ENCODE measurements at places on chromosomes 3 and 15.
A peak's percentile ranks its signal among the peaks of the same experiment; 100 is the strongest.

DNA sequence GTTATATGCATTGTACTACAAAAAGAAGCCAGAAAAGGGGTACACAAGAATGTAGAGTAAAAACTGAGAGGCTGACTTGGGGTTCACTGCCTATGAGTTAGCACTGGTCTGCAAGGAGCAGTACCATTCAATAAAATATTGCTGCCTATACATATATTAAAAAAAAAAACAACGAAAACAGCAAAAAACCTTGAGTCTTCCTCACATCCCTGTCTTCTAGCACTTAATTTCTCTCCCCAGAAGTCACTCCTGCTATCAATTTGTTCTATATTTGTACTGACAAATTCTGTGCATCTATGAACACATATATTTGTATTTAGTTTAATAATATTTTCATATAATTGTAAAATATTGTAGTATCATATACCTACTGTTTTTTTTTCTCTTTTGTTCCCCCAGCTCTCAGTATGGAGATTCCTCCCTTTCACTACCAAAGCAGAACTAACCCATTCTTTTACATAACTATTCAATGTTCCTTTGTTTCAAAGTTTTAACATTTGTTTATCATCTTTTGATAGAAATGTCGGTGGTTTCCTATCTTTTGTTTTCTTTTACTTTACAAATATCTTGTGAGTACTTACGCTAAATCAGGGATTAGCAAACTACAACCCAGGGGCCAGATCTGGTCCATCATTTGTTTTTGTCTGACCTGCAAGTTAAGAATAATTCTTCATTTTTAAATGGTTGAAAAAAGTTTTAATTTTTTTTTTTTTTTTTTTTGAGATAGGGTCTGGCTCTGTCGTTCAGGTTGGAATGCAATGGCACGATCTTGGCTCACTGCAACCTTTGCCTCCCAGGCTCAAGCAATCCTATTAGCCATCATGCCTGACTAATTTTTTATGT, 14.8 kb upstream of the FEM1B start:
- no peak for DNase-seq

GRCh38 chr3:72446218-72447058, 401.8 kb downstream of the SHQ1 start:
- peak; percentile 55 for DNase-seq

GRCh38 chr3:66106788-66107187, 68.1 kb upstream of the MAGI1 start:
- no peak for DNase-seq

- DNase-seq, result no peak
Observed at GRCh38 chr15:34039790-34040113, 748 bp upstream of the AVEN start.

DNA sequence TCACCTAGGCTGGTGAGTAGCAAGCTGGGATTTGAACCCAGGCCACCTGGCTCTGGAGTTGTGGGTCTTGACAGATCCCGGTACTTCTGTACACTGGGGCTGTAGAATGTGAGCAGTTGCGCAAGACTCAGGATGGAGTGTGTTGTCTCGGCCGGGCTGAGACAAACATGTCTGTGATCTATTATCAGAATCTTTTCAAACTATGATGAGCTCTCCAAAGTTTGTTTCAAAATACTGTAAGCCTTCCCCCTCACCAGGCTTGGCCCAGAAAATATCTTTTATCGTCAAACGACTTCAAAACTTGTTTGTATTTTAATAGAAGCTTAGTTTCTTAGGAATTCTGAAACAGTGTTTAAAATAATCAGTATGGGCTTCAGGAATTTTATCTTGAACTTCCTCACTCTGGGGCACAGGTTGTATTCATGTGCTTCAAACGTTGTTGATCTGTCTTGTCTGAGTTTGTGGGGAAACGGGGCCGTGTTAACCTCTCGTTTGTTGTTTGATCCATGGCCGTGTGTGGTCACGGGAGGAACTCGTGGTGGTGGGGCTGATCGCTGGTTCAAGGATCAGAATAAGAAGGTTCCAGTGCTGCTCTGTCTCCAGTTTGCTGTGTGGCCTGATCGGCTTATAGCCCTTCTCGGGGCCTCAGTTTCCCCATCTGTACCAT, 40.3 kb upstream of the TFRC start:
- no peak for DNase-seq

- DNase-seq, result no peak
Observed at GRCh38 chr3:194632809-194633348, 340 bp downstream of the TMEM44 start.

DNA sequence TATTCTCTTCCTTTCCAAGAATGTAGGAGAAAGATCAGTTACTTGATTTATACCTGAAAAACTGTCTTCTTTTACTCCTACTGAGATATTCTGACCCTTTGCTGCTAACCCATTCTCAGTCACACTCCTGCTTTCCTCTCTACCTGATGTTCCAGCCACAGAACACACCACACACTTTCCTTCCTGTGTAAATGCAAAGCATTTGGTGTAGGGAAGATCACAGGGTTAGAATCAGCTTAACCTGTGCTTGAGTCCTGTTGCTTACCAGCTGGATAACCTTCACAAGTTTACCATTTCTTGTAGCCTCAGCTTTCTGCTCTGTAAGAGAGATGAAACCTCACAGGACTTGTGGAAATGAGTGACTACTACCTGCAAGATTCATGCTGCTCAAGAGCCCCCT, 489.8 kb upstream of the GOLIM4 start:
- DNase-seq, result no peak

DNA sequence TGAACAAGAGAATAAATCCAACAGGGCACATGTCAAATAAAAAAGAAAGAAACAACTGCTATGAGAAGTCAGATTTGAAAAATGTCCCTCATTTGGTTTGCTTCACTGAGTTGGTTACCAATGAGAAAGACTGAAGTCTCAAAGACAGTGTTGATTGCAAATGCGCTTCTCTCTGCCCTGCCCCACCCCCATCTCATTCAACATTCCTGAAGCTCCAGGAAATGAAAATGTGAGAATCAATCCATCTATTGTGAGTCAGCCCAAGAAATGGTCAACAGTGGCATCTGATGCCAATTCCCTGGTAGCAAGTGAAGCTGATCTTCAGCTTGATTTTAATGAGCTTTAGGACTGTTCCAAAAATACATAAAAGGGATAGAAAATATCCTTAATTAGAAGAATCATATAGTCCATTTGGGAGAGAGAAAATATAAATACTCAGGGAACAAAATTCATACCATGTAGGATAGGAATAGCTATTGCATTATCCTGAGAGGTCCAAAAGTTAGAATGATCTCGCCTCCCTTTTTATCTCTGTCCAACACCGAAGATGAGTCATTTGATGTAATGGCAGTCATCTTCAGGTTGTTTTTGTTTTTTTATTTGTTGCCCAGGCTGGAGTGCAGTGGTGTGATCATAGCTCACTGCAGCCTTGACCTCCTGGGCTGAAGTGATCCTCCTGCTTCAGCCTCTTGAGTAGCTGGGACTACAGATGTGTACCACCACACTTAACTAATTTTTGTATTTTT, 200.3 kb upstream of the UMPS start:
- no peak for DNase-seq

- no peak for DNase-seq
Observed at GRCh38 chr3:161263057-161263456, 41.9 kb downstream of the NMD3 start.

DNA sequence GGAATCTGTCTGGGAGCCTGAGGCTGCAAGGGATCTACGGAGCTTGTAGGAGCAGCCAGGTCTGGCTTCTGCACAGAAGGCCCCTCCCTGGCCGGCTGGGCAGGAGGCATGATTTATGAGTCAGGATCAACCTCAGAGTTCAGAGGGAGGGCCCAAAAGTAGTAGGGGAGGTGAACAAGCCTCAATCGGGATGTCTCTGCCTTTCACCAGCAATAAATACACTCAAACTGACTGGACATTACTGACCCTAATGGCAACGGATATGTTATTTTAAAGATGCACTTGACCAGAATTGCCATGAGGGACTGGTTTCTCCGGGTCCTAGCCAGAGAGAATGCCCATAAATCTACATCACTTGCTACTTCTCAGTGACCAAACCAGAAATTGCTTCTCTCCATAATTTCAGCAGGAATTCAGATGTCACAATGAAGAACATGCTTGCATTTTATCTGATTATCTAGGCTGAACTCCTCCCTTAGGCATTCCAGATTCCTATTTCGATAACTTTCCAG, 109.6 kb upstream of the LMOD3 start:
- no peak for DNase-seq

DNA sequence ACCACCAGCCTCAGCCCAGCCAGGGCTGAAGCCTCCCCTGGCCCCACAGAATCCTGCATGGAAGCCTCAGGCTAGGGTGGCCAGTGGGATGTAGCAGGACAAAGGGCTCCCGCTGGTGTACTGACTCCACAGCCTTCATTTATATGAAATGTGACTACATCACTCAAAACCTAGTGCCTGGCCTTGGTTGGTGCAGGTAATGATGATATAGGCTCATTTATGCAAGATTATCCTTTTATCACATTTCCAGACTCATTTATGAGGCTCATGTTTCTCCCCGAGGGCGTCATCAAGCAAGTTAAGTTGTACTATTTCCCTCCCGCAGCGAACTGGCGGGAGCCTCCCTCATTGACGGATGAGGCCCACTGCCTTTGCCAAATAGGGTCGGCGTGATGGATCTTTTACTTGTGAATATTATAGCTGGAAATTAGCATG, 179.1 kb upstream of the SMAD3 start:
- DNase-seq, result peak; percentile 11

GRCh38 chr15:101669744-101670143, 17.6 kb upstream of the TM2D3 start:
- DNase-seq, result no peak

DNA sequence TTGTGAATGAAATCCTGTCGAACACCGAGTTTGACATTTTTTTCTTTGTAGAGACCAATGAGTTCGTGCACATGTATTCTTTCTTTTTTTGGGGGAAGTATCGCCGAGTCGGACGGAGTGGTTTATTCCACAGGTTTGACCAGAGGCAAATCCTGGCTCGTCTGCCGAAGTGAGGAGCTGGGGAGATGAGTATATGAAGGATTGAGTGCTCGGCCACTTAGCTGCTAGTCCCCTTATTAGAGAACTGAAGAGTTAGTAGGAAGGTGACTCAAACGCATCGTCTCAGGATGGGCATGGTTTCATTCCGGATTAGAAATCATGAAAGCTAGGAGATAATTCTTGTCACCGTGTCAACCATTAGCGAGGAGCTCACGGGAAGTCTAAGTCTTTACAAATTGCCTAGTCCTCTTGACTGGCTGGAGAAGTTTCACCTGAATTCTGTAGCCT, 154.7 kb upstream of the GOLIM4 start:
- DNase-seq, result no peak

DNA sequence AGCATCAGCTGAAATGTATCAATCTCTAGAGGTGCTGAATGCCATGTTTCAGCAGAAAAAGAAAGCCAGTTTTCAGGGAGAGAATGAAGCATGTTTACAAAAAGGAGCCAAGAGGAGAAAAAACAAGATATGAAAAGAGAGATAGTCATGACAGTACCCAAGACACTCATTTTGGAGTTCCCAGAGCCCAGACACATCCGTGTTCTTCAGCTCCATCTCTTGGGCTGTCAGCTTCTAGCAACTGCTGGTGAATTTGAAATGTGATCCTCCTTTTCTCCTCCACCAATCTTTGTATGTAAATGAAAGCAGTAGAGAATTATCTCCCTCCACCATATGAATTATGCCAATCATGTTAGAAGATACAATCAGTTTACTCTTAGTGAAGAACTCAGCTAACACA, 93.0 kb upstream of the SLC25A36 start:
- no peak for DNase-seq

GRCh38 chr15:55770261-55770660, 27.3 kb upstream of the PRTG start:
- no peak for DNase-seq

DNA sequence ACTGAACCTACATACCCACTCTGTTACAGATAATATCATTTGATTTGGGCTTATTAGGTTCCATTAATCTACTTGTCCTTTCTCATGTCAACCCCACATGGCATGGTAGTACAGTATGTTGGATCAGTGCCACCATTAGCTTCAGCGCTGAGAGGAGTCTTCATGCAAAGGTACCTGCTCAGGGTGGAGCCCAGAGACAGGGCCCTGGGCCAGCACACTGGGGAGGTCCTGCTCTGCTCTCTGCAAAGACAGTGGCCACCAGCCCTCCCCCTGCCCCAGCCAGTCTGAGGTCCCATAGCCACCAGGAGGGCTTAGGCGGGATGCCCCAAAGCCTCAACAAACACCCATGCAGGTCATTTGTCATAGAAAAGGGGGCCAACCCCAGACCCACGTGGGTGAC, 71.0 kb downstream of the ATP10A start:
- no peak for DNase-seq

DNA sequence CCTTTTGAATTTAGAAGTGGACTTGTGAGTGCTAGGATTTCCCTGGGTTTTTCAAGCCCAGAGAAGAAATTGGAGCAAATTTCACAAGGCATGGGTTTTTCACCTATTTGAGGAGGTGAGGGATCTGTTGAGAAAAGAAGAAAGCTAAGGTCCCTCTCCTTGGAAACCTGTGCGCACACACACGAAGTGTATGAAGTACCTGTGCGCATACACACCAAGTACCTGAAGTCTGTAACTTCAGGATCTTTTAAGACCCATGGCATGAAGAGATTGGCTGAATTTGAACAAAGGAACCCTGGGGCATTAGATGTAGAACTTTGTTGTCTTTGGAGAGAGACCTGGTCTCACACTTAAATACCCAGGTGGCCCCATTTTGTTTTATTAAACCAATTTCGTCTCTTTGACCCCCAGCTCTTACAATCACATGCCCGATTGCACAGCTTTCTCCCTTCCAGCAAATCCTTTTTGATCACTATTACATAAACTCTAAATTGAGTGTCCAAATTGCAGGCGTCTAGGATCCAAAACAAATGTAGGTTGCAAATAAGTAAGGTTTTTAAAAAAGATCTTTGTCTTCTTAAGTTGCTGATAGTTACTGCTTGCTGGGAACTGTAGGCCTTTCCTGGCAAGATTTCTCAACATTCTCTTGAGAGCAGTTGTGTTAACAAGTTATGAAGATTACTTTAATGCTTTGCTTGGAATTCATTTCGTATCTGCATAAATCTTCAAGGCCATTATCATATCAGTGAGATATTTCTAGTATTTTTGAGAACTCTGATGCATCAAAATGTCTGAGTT, 64.3 kb downstream of the CMTM8 start:
- no peak for DNase-seq

DNA sequence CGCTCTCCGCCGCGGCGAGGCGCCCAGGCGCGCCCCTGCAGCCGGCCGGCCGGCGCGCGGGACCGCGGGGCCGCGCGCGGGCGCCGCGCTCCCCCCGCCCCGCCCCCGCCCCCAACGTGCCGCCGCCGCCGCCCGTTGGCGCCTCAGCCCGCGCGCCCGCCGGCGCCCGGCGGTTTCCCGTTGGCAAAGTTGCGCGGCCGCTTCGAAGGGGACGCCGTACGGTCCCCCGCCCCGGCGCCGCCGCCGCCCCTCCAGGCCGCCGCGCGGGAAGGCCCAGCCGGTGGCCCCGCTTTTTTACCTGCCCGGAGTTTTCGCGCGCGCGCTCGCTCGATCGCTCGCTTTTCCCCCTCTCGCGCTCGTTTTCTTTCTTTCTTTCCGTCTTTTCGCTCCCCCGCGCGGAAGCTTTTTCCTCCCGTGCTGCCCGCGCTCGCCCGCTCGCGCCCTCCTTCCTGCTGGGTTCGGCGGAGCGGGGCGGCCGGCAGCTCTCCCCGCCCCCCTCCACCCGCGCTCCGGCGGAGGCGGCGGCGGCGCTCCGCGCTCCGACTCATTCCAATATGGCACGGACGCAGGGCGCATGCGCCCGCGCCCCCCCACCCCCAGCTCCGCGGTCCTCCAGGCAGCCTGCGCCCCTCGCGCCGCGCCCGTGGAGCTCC, at the start of gene SFMBT1:
Gene SFMBT1 (minus strand): TSS at position 556 of the 653 bp plus-strand sequence. CDS start 76,945 bp downstream, outside the sequence.
- DNase-seq, result peak; percentile 67

GRCh38 chr15:101213570-101213969, 38.3 kb downstream of the CHSY1 start:
- DNase-seq, result no peak

All from H1 (cell line).